ENCODE measurements at places on chromosomes 2 and 18.

- DNase-seq: peak; percentile 73
Measured at GRCh38 chr2:147636238-147636882, 208.5 kb upstream of the ACVR2A start.

- DNase-seq: peak; percentile 85
Measured at GRCh38 chr18:77000527-77000926, 132.1 kb downstream of the MBP start.

GRCh38 chr18:63819786-63820185 is 44.6 kb downstream of the SERPINB7 start:
- no peak for DNase-seq

DNA sequence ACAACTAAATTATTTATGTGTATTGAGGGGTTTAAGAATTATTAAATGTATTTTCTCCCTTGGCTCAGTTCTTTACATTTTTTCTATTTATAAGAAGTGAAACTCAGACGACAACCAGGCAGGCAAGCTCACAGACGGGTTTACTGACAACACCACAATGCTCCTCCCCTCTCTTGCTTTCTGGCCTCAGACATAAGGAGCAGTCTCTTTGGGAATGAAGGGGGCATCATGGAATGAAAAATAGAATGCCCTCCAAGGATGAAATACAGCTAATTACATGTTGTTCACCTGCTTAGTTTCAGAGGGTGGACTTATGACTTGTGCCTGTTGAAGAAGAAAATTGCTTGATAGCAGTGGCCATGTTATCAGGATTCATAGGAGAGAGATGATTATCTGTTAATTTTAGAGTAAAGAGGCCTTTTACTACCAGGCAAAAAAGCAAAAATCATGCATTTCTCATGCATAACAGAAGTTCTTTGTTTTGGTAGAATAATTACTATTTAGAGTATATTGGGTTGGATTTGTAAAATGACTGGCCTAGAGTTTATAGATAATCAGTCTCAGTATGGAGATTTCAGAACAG is 172.1 kb upstream of the LRRTM1 start:
- no peak for DNase-seq

DNA sequence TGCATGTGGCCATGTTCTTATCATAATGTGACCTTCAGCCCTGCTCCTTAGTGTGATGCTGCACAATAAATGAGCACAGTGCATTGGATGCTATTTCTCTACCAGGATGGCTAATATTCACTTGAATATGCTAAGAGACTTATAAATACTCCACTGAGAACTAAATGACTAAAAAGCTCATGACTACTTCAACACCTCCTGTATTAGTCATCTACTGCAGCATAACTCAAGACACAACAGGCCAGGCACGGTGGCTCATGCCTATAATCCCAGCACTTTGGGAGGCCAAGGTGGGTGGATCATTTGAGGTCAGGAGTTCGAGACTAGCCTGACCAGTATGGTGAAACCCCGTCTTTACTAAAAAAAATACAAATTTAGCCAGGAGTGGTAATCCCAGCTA is 213.4 kb downstream of the RND3 start:
- no peak for DNase-seq

Data from suppressor macrophage (primary cell).